ENCODE measurements at places on chromosomes 5 and 9. TPM values are rescaled to one million over a fixed set of nuclear protein-coding genes. Genes with fewer than 3 reads are reported as not detected.
A peak's percentile ranks its signal among the peaks of the same experiment; 100 is the strongest.

DNA sequence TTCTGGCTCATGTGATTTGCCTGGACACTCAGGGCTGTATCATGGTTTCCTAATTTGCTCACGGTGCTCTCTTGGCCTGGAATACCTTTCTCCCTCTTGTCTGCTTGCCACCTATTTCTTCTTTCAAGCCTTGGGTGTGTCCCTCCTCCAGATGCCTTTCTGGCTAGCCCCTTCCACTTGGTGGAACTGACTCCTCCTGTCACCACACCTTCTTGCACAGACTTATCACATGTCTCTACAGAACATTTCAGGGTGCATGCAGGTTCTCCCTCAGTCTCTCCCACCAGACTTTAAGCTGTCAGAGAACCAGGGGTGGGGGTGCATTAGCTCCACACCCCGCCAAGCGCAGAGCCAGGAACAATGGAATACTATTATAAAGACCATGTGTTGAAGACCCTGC, 1.9 kb downstream of the TBC1D2 start:
- H3K4me1 ChIP-seq: no peaks in the 10 kb centered on the region
- no peak overlapping the region for H3K4me3 ChIP-seq
- H3K27me3 ChIP-seq: no peaks in the 10 kb centered on the region

The PIP5K1B gene
- 0.85 TPM for total RNA-seq

DNA sequence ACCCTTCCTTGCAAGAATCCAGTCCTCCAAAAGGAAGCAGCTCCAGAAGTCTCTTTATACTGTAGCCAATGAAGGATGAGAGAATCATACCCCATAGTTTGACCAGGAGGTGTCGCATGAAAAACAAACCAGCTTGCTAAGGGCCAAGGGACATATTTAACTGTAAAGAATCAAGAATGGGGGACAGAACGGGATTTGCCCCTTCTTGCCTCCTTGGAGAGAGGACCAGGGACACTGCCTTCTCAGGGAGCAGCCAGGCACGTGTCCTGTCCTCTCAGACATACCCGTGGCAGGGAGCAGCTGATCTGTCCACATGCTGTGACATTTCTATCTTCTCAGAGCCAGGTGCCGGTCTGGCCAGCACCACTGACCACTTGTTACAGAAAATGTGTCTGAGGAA, 11.7 kb downstream of the PRUNE2 start:
- peaks cover 8% of the 10 kb centered on the region for H3K36me3 ChIP-seq
- H3K27ac ChIP-seq: peak overlapping the region; percentile 78
- DNase-seq: no peak
- no peak overlapping the region for H3K4me3 ChIP-seq
- H3K27me3 ChIP-seq: no peaks in the 10 kb centered on the region

DNA sequence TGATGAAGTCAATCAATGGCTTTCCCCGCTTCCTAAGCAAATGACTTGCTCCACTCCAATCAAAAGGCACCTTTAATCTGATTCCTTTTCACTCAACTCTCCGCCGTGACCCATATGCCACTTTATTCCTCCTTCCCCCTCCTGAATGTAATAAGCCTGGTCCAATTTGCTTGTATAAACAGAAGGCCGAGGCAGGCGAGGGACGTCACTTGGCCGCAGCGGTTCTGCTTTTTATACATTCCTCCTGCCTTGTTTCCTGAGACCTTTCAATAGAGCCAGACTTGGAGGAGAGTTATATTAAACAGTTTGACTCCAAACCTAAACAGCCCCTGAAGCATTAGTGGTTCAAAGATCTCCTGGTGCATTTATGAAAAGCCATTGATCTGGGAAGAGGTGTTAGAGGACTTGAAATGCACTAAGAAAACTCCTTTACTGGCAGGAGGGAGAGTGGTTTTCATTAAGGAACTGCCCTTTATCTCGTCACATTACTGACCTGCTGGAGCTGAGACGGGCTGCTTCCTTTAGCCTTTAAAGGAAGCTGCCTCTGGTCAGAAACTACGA, 273.4 kb downstream of the SLIT3 start:
- H3K27me3 ChIP-seq: no peaks in the 10 kb centered on the region
- H3K27ac ChIP-seq: peak overlapping the region; percentile 71
- H3K4me1 ChIP-seq: peaks cover 4% of the 10 kb centered on the region
- H3K36me3 ChIP-seq: no peaks in the 10 kb centered on the region
- no peak for DNase-seq

The FOXI1 gene
- not detected for total RNA-seq

The REEP2 gene
- total RNA-seq: 3.5 TPM

GRCh38 chr9:24846248-24846912, 300.7 kb upstream of the IZUMO3 start:
- DNase-seq: no peak
- no peaks in the 10 kb centered on the region for H3K36me3 ChIP-seq
- no peak overlapping the region for H3K27ac ChIP-seq
- H3K4me1 ChIP-seq: no peaks in the 10 kb centered on the region

The FOXD4L5 gene
- not detected for total RNA-seq

DNA sequence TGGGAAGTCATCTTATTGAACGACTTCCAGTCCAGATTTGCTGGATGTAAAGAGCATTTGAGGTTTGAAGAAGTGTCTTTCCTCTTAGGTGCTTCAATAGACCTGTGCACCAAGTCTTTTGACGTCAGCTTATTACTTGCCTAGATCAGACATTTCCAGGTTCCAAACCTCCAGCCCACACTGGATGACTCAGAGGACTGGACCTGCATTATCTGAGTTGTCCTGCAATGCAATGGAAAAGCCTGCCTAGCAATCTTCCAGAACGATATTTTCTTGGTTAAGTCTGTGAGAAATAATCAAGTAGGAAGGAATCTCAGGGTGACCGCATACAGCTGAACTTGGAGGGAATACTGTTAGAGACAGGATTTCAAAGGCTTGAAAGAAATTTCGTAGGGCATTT, 147.2 kb upstream of the MOCS2 start:
- no peak for DNase-seq
- no peaks in the 10 kb centered on the region for H3K36me3 ChIP-seq
- no peaks in the 10 kb centered on the region for H3K4me1 ChIP-seq
- H3K4me3 ChIP-seq: no peak overlapping the region
- no peak overlapping the region for H3K27ac ChIP-seq

DNA sequence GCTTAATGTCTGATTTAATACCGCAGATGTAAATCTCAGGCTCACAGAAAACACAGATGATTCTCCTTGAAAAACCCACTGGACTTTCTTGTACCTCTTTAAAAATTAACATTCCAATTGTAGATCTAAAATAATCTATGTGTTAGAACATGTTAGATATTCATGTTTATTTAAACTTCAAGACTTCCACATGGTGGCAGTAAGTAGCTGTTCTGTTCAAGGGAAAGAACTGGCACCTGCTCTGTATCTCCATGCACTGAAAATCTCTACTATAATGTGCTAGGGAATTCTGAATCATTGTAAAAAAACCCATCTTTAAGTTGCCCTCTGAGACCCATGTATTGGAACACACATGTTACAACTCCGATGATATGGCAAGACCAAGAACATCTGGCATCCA, 366.9 kb downstream of the DMRTA1 start:
- no peaks in the 10 kb centered on the region for H3K27me3 ChIP-seq
- no peaks in the 10 kb centered on the region for H3K4me1 ChIP-seq
- H3K27ac ChIP-seq: no peak overlapping the region
- DNase-seq: no peak

DNA sequence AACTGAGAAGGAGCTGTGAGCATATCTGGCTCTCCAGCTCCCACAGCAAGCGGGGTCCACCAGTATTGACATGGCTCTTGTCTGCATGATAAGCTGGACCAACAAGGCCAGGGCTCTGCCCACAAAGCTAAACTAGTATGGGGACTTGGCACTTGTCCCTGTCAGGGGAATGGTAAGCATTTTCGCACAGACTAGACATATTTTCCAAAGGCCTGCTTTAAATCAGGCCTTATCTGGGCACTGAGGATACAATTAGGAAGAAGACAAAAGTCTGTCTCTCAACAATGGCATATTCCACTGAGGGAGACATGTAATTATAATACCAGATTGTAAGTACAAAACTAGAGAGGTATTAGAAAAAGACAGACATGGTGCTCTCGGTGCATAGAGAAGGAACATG, 32.1 kb downstream of the CSF2 start:
- no peaks in the 10 kb centered on the region for H3K36me3 ChIP-seq
- H3K27ac ChIP-seq: no peak overlapping the region
- no peak overlapping the region for H3K4me3 ChIP-seq
- DNase-seq: no peak
- peaks cover 21% of the 10 kb centered on the region for H3K4me1 ChIP-seq

GRCh38 chr5:154351566-154351965, 94.2 kb upstream of the SAP30L start:
- no peak overlapping the region for H3K27ac ChIP-seq
- H3K4me1 ChIP-seq: peaks cover 16% of the 10 kb centered on the region
- H3K36me3 ChIP-seq: no peaks in the 10 kb centered on the region

DNA sequence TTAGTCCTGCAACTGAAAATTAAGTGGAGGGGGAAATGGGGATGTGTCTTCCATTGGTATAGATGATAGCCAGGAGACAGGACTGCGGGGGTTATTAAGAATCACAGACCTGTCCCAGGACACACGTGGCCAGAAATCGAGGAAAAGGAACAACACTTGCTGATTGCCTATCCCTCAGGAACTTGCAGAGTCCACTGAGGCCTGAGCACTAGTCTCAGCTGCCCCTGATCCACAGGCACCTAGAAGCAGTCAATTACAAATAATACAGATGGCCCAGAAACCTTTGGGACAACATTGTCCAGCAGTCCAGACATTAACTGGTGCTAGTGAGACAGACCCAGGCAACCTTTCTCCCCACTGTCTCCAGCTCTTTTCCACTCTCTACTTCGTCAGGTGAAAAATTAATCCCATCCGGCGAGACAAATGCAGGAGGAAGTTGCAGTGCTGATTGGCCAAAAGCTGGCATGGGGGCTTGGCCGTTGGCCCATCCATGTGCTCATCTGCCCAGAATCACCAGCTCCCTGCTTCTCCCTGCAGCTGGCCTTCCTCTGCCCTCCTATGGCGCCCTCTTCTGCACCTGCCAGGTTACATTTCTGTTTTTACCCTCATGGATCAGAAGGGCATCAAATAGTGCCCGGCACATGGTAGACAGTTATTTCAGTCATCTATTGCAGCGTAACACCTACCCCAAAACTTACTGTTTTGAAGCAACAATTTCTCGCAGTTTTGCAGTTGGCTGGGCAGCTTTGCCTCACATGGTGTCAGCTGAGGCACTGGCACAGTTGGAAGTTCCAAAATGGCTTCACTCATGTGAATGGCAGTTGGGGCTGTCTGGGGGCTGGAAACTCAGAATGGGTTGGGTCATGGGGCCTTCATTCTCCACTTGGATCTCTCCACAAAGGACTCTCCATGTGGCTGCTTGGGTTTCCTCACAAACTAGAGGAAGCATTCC, 3.6 kb upstream of the B4GALT1 start:
- H3K36me3 ChIP-seq: no peaks in the 10 kb centered on the region
- no peak overlapping the region for H3K4me3 ChIP-seq
- DNase-seq: no peak
- no peaks in the 10 kb centered on the region for H3K27me3 ChIP-seq
- H3K27ac ChIP-seq: peak overlapping the region; percentile 64

The ORM2 gene
- total RNA-seq: 0.64 TPM

DNA sequence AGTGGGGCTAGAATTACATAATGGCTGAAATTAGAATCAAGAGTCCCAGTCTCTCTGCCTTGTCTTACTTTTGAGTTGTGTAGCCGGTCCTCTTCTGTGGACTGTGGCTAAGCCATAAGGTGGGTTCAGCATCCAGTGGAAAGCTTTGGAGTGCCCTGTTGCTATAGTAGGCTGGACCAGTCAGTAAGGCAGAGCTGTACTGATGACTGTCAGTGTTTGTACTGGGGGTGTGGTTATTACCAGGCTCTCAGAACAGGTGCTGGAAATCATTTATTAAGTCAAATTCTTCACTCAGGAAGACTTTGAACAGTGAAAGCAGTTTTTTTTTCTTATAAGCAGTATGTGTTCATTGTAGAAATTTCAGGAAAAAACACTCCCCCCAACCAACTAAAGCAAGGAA, 129.4 kb downstream of the ZSWIM6 start:
- no peak for DNase-seq
- no peak overlapping the region for H3K27ac ChIP-seq
- no peak overlapping the region for H3K4me3 ChIP-seq
- no peaks in the 10 kb centered on the region for H3K27me3 ChIP-seq
- no peaks in the 10 kb centered on the region for H3K36me3 ChIP-seq

- H3K4me1 ChIP-seq: no peaks in the 10 kb centered on the region
- DNase-seq: no peak
- H3K27me3 ChIP-seq: no peaks in the 10 kb centered on the region
These were observed 279.9 kb upstream of the CD180 start for GRCh38 chr5:67476531-67476930.

The BRINP1 gene
- total RNA-seq: not detected

The CNTNAP3 gene
- 9.0 TPM for total RNA-seq

The SPATA9 gene
- total RNA-seq: not detected

The MCTP1 gene
- total RNA-seq: 112 TPM

GRCh38 chr9:121999556-121999955, 93.6 kb downstream of the TTLL11 start:
- H3K36me3 ChIP-seq: no peaks in the 10 kb centered on the region
- H3K4me3 ChIP-seq: no peak overlapping the region
- H3K27ac ChIP-seq: no peak overlapping the region
- H3K27me3 ChIP-seq: no peaks in the 10 kb centered on the region

GRCh38 chr5:153981905-153982605, 56.7 kb downstream of the FAM114A2 start:
- H3K4me3 ChIP-seq: no peak overlapping the region
- H3K27ac ChIP-seq: no peak overlapping the region
- H3K4me1 ChIP-seq: no peaks in the 10 kb centered on the region
- H3K36me3 ChIP-seq: no peaks in the 10 kb centered on the region
- no peaks in the 10 kb centered on the region for H3K27me3 ChIP-seq
- DNase-seq: no peak

The TMC1 gene
- total RNA-seq: not detected

GRCh38 chr5:128782446-128782845, 182.8 kb upstream of the SLC27A6 start:
- H3K36me3 ChIP-seq: no peaks in the 10 kb centered on the region
- no peak overlapping the region for H3K4me3 ChIP-seq
- DNase-seq: peak; percentile 37

GRCh38 chr5:2265341-2265740, 382.6 kb upstream of the IRX4 start:
- H3K4me3 ChIP-seq: no peak overlapping the region
- H3K27me3 ChIP-seq: no peaks in the 10 kb centered on the region
- H3K27ac ChIP-seq: no peak overlapping the region
- H3K4me1 ChIP-seq: no peaks in the 10 kb centered on the region

DNA sequence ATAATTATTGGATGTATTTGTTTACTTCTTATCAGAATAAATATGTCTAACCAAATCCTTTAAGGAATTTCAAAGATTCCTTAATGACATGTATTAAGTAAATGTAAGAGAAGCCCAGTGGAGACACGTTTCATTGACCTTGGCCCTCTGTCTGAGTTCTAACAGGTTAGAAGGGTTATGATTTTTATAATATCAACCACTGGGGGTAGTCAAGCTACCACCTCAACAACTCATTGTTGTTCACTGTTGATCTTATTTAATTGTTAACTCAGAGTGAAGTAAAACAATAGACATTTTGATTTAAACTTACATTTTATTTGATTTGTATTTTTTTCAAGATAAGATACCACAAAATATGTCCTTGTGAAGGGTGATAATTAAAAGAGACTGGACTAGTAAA, 499.2 kb upstream of the COX7C start:
- DNase-seq: no peak
- H3K36me3 ChIP-seq: no peaks in the 10 kb centered on the region
- H3K27ac ChIP-seq: no peak overlapping the region
- no peak overlapping the region for H3K4me3 ChIP-seq
- H3K27me3 ChIP-seq: no peaks in the 10 kb centered on the region

All from ascending aorta (tissue), 2 donors.